ENCODE measurements at places on chromosomes 1 and 21. TPM values are rescaled to one million over a fixed set of nuclear protein-coding genes. Genes with fewer than 3 reads are reported as not detected.

The CD1B gene
- total RNA-seq = not detected

The BTBD8 gene
- 2.0 TPM for total RNA-seq

The LCE1D gene
- total RNA-seq = not detected

The FALEC gene
- total RNA-seq = not detected

The FCER1A gene
- not detected for total RNA-seq

The TNFAIP8L2 gene
- not detected for total RNA-seq

The MRPS14 gene
- total RNA-seq = 28.7 TPM

The OPRD1 gene
- total RNA-seq = 1.7 TPM

The CYP4B1 gene
- not detected for total RNA-seq

The CFAP141 gene
- total RNA-seq = not detected

The BRDT gene
- not detected for total RNA-seq

The CFHR4 gene
- total RNA-seq = not detected

The CD1E gene
- total RNA-seq = not detected

The FASLG gene
- total RNA-seq = not detected

The IQGAP3 gene
- 11.3 TPM for total RNA-seq

The OR2L8 gene
- total RNA-seq = not detected

The TNFRSF1B gene
- total RNA-seq = 4.7 TPM

The RNF186 gene
- total RNA-seq = not detected

The SPATA46 gene
- total RNA-seq = not detected

The AZIN2 gene
- 23.6 TPM for total RNA-seq

The ADAM30 gene
- not detected for total RNA-seq

The HJV gene
- total RNA-seq = not detected

The IL10RB gene
- 43.0 TPM for total RNA-seq

The ADORA3 gene
- total RNA-seq = not detected

Measured in melanocyte of skin (primary cell).